SK-N-SH (cell line): ENCODE measurements at places on chromosomes 7 and 10. TPM values are rescaled to one million over a fixed set of nuclear protein-coding genes. Genes with fewer than 3 reads are reported as not detected.
A peak's percentile ranks its signal among the peaks of the same experiment; 100 is the strongest.

Gene CHN2
- 0.02 TPM in 1 of 2 replicates, not detected in the other for polyA plus RNA-seq

DNA sequence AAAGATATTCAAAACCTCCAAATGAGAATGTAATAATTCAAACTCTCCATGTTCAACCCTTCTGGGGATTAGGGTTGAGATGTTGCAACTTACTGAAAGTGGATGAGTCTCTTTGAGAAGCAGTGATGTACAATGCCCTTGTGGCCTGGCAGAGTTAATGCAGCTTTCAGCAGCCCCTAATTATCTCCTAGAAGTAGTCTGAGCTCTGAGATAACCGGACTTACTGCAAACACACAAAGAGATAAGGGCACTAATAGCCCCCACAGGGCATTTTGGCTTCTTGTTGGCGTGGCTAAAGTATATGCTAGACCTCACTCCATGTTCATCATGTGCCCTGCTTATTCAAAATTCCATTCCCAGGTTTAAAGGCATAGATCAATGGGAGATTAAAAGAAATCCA, 404.7 kb downstream of the NEBL start:
- H3K4me3 ChIP-seq, result no peak overlapping the region
- H3K36me3 ChIP-seq, result no peaks in the 10 kb centered on the region
- H3K27ac ChIP-seq, result no peak overlapping the region

DNA sequence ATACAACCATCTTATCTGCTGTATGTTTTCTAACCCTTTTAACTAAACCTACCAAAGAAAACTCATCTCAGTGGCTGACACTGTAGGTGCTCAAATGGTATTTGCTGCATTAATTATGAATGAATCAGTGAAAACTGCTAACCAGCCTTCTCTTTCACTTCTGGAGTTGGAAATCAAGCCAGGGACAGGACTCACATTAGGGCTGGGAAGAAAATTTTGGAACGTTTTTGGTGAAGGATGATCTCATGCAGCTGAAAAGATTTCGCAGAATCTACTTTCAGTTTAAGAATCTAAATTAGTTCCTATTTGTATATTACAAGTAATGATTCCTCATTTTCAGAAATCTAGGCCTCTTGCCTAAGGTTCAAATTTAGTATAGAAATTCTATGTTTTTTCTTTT, 12.9 kb downstream of the MTPN start:
- peaks cover 15% of the 10 kb centered on the region; the same call in 1 of the 2 replicates for H3K4me1 ChIP-seq
- peaks cover 56% of the 10 kb centered on the region for H3K36me3 ChIP-seq
- no peak overlapping the region for H3K4me3 ChIP-seq

DNA sequence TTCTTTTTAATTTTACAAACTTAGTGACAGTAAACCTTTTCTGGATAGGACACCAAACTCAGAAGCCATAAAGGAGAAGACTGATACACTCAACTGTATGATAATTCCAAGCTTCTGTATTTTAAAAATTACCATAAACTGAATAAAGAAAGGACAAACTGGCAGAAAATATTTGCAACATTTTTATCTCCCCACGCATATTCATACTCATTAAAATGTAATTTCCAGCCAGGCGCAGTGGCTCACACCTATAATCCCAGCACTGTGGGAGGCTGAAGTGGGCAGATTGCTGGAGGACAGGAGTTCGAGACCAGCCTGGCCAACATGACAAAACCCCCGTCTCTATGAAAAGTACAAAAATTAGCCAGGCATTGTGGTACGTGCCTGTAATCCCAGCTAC, 67.7 kb downstream of the HIBADH start:
- H3K27ac ChIP-seq, result no peak overlapping the region
- no peaks in the 10 kb centered on the region for H3K4me1 ChIP-seq
- no peak overlapping the region for H3K4me3 ChIP-seq

DNA sequence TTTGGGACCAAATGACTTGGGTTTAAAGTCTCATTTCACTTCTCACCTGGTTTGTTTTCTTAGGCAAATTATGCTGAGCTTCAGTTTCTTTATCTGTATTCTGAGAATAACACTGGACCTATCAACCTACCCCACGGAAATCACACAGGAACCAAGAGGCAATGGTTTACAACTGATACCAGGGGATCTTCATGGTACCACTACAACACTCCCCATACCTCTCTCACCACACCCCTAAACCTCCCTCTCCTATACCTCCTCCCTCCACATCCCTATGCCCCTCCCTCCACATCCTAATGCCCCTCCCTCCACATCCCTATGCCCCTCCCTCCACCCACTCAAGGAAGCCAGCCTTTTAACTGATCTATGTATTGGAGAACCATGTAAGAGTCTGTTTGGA, 9.9 kb downstream of the FAM204A start:
- H3K4me3 ChIP-seq, result no peak overlapping the region
- H3K27me3 ChIP-seq, result no peaks in the 10 kb centered on the region
- H3K4me1 ChIP-seq, result no peaks in the 10 kb centered on the region
- H3K36me3 ChIP-seq, result peaks cover 67% of the 10 kb centered on the region
- no peak for DNase-seq

DNA sequence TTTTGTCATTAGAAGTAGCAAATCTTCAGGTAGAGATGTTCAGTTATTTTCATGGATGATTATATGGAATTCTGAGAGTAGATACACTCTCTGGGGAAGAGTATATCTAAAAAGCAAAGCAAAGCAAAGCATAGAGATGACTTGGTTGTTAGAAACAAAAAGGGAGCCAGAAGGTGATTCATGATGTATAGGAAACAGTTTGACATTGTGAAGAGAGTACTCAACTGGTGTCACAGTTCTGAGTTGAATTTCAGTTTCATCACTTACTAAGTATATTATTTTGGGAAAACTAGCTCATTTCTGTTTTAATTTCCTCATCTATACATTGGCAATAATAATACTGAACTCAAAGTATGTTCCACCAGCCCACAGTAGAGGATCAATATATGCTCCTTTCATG, 86.8 kb downstream of the SEMA3C start:
- DNase-seq, result no peak
- no peak overlapping the region for H3K4me3 ChIP-seq
- peaks cover 41% of the 10 kb centered on the region for H3K4me1 ChIP-seq
- peaks cover 1% of the 10 kb centered on the region for H3K36me3 ChIP-seq
- H3K27ac ChIP-seq, result no peak overlapping the region

- no peaks in the 10 kb centered on the region for H3K27me3 ChIP-seq
- DNase-seq, result no peak
- H3K27ac ChIP-seq, result peak overlapping the region; percentile 95
Observed at GRCh38 chr7:91085175-91085574, 179.1 kb upstream of the FZD1 start.

Gene CCDC146
- polyA plus RNA-seq, result 2.7 and 4.0 TPM in 2 replicates

DNA sequence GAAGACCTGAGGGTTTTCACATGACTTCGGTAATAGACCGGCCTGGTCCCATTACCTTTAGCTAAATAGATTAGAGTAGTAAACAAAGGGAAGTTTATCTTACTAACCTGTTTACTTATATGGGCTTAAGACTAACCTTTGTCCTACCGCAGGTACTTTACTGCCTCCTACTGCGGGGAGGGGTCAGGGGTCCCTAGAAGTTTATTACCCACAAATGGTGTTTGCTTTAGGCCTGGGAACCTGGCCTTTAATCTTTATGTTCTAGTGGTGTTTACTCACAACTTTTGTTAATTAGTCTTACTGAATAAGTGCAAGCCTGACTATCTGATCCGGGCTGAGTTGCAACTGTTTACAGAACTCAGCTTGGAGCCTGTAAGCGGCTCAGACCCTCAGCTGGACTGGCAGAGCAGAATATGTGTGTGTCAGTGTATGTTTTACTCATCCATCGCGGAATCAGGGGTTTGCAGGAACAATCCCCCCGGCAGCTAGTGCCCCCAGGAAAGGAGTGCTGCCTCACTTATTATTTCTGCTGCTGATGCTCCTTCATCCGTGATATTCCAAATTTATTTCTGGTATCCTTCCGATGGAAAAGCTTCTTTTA, 578.9 kb upstream of the SEMA3D start:
- H3K4me3 ChIP-seq, result no peak overlapping the region
- H3K4me1 ChIP-seq, result no peaks in the 10 kb centered on the region; the same call in 1 of the 2 replicates
- H3K27me3 ChIP-seq, result no peaks in the 10 kb centered on the region
- no peak overlapping the region for H3K27ac ChIP-seq
- DNase-seq, result no peak
- no peaks in the 10 kb centered on the region for H3K36me3 ChIP-seq

DNA sequence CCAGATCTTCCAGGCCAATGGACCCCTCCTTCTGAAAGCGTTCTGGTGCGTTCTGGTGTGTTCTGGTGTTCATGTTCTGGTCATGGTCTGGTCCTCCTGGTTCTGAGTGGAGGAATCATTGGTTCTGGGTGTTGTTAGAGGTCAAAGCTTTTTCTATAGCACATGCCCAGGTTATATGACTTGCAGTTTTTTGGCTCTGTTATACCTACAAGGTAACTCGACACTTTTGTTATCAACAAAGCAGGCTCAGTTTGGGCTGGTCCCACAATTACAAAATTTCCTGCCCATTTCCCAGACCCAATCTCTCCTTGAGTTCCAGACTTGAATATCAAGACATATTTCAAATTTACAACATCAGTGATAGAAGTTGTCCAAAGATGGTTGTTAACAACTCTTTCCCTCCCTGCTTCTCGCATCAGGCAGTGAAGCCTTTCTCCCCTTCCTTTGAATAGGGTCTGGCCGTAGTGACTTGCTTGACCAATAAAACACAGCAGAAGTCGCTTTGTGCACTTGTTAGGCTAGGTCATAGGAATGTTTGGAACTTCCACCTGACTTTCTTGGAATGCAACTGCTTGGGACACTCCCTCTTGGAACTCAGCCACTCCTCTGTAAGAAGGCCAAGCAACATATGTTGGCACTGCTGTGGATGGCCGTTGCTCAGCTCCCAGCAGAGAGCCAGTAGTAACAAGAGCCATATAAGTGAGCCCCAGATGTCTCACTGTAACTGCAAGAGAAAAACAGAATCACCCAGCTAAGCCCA, 83.1 kb upstream of the STEAP1B start:
- no peak overlapping the region for H3K4me3 ChIP-seq
- no peaks in the 10 kb centered on the region; the same call in none of the 2 replicates for H3K4me1 ChIP-seq
- peak overlapping the region; percentile 69; the same call in 1 of the 2 replicates for H3K27ac ChIP-seq

DNA sequence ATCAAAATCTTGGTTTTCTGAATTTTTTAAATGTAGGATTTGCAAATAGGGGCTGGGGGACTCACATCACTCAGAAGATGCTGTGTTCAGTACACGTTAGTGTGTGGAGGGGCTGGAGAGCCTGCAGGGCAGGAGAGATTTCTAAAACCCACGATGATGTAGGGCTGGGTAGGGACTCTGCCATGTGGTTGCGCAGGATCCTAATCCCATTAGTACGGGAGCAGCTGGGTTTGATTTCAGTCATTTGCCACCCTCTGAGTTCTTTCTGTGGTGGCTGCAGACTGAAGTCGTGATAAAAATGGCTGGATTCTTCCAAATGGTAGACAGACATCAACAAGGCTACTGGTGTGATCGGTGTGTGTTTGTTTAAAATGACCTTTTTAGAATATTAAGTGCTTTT, 14.2 kb upstream of the GET4 start:
- H3K4me1 ChIP-seq, result peaks cover 23% of the 10 kb centered on the region; the same call in 1 of the 2 replicates
- DNase-seq, result peak; percentile 85
- H3K36me3 ChIP-seq, result peaks cover 71% of the 10 kb centered on the region
- H3K4me3 ChIP-seq, result no peak overlapping the region
- H3K27me3 ChIP-seq, result no peaks in the 10 kb centered on the region

DNA sequence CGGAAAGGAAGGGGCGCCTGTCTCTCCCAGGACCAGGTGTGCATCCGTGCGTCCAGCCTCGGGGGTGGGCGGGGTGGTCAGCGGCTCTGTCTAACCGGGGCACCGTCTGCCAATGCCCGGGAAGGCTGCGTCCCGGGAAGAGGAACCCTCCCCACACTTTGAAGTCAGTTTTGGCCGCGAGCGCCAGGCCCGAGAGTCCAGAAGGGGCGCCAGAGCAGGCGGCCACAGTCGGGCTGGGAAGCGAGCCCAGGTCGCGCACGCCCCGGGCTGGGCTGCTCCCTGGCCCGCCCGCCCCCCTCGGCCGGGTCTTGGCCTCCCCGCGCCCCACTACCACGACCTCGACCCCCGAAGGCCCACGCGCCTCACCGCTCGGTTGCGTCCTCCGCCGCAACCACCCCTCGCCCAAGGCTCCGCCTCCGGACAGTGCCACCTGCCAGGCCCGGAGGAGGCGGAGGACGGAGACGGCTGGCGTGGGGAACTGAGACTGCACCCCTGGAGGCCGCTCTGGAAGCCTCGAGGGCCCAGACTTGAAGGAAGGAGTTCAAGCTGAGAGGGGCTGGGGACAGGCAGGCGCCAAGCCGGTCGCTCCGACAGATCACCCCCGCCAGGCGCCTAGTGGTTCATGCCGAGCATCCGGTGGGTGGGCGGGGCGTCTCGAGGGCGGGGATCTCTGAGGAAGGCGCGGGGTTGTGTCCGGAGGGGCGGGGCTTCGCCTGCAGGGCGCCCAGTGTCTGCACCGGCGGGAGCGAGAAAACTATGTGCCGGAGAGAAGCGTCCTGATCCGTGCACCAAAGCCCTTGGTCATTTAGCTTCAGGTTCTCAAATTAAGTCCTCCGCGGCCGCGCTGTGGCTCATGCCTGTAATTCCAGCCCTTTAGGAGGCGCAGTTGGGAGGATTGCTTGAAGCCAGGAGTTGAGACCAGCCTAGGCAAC, at the start of gene BRAT1:
TSS of gene BRAT1 (minus strand) at position 404 of the 932 bp plus-strand sequence. CDS start 1,093 bp downstream, outside the sequence.
- peaks cover 9% of the 10 kb centered on the region for H3K36me3 ChIP-seq
- H3K27me3 ChIP-seq, result no peaks in the 10 kb centered on the region
- peak within 1 kb of the TSS; percentile 61 for H3K4me3 ChIP-seq

DNA sequence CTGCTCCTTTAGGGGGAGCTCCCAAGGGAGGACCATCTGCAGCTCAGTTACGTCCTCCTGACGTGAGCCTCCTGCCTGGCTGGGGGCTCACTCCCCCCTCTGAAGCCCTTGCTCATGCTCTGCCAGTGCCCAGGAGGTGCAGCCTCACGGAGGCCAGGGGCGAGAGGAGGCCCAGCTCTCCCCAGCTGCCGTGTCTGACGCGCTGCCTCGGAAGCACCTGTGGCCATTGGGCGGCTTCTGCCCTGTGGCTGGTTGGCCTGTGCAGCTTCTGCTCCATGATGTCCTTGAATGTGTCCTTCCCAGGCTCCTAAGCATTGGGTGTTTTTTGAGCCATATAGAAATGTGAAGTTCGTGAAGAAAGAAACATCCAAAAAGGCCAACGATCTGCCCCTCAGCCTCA, 91.3 kb downstream of the DYNC2I1 start:
- peaks cover 49% of the 10 kb centered on the region for H3K36me3 ChIP-seq
- H3K27ac ChIP-seq, result no peak overlapping the region
- no peaks in the 10 kb centered on the region for H3K4me1 ChIP-seq
- no peak for DNase-seq
- no peak overlapping the region for H3K4me3 ChIP-seq
